ENCODE measurements at places on chromosomes 4 and X. TPM values are rescaled to one million over a fixed set of nuclear protein-coding genes. Genes with fewer than 3 reads are reported as not detected.

Gene ASMT
- not detected for total RNA-seq

DNA sequence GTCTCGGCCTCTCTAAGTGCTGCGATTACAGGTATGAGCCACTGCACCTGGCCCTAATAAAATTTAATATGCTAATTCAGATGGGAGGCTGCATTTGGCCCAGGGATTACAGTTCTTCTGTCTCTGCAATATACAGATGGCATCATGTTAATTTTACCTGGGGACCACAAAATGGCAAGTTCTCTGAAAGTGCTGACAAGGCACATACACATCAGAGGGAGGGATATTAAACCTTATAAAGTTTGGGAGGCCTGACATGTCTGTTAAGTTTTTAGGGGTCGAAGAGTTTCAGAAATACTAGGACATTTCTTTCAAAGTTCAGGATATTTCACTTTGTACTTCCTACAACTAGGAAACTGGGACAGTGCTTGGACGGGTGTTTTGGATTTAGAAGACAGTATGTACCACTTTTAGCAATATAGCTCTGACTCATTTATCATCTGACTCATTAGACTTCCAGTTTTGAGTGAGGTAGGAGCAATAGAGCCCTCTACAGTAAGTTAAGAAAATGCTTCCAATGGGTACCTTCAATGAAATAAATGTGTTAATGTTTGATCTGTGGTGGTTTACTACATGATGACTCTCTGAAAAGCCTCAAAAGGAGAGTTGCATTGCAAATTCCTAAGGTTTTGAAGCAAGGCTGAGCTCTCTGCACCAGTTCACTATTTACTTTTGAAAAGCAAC is 981.0 kb upstream of the HS3ST1 start:
- no peak for DNase-seq

- DNase-seq: peak; percentile 89
Observed at GRCh38 chr4:791898-792625, 33.9 kb downstream of the CPLX1 start.

DNA sequence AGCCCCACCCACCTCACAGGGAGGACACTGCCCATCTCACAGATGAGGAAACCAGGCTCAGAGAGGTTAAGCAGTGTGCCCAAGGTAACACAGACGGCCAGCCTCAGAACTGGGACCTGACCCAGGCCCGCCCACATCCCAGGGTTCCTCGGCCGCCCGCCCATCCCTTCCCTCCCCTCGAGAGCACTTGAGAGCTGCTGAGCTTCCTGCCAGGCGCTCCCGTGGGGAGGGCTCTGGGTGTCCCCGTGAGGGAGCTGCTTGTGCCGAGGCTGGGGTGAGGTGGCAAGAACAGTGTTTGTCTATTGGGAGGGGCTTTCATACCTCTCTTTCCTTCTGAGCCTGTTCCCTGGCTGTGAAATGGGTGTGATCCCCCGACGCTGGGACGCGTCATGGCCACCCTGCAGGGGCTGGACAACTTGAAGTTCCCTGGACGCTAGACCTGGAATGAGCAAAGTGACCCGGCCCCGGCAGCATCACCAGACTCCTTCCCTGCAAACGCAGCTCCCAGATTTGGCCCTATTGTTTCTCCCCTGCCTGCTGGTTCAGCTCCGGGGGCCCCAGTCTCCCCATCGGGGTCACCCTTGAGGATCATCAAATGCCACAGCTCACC is 204.9 kb downstream of the AFAP1 start:
- DNase-seq: no peak

- no peak for DNase-seq
Observed at GRCh38 chr4:159950707-159951106, 847.8 kb downstream of the RAPGEF2 start.

Gene ATOH1
- total RNA-seq: 1.0 TPM

DNA sequence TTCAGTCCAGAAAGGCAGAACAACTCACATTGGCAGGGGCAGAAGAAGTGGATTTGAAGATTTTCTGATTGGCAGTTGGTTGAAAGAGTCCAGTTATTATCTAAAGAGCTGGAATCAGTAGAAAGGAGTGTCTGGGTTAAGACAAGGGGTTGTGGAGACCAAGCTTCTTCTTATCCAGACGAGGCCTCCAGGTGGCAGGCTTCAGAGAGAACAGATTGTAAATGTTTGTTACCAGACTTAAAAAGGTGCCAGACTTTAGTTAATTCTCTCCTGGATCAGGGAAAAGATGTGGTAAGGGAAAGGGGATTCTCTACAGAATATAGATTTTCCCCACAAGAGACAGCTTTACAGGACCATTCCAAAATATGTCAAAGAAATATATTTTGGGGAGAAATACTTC is 36.7 kb upstream of the TLR3 start:
- peak; percentile 61 for DNase-seq

DNA sequence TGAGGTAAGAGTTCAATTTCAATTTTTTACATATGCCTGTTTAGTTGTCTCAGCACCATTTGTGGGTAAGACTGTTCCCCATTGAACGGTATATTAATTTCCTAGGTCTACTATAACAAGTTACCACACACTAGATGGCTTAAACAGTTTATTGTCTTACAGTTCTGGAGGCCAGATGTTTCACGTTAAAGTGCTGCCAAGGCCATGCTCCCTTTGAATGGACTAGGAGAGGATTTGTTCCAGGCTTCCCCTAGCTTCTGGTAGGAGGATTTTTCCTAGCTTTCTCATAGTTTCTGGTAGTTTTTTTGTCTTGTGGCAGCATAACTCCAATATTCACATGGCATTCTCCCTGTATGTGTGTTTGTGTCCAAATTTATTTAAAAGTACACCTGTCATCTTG is 149.3 kb upstream of the CYSLTR1 start:
- no peak for DNase-seq

Gene ANOS1
- total RNA-seq: 57.4 TPM

GRCh38 chrX:29690061-29690460 is 525.3 kb upstream of the MAGEB2 start:
- no peak for DNase-seq
